Esophagus squamous epithelium (tissue), 5 donors: ENCODE measurements at places on chromosomes 7 and 10.

DNA sequence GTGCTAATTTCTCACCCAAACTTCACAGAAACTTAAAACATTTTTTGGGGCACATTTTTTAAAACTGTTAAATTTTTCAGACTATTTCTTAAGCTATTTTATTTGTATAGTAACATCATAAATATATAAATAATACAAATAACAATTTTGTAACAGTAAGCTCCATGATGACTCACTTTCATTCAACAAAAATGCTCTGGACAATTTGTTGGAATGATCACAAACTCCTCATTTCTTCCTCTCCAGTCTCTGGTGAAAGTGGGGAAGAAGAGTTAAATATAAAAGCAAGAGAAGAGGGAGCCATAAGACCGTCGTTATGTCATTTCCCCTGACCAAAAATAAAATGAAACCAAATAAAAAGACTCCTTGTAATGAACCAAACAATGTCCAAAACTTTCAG, 162.4 kb downstream of the AGMO start:
- DNase-seq: no peak

- no peak for DNase-seq
These were observed 827 bp upstream of the FASTK start for GRCh38 chr7:151081170-151082101.

- no peak for DNase-seq
These were observed 165.6 kb downstream of the ZEB1 start for GRCh38 chr10:31484431-31485135.

- DNase-seq: no peak
These were observed 249.7 kb downstream of the EMX2 start for GRCh38 chr10:117792214-117792613.

DNA sequence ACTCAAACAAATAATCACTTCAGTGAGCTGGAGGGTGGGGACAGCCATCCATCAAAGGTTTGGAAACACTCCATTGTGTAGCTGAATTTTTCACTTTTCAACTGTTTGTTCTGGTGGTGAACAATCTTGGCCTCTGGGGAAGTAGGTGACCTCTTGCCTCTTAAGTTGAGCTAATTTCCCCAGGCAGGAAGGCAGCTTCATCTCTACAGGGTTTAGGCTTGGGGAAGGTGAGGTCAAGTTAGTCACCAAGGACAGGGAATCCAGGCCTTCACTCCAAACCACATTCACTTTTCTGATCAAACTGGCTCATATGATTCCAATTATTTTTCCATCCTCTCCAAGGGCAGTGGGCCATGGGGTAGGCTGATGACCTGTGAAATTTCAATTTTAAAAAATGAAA, 138.3 kb upstream of the HABP2 start:
- no peak for DNase-seq

- no peak for DNase-seq
These were observed 30.8 kb downstream of the ACADSB start for GRCh38 chr10:123039632-123039930.

GRCh38 chr7:157436763-157437480, 100.1 kb downstream of the DNAJB6 start:
- DNase-seq: no peak

- no peak for DNase-seq
These were observed 593.5 kb upstream of the MGMT start for GRCh38 chr10:128873411-128874054.

DNA sequence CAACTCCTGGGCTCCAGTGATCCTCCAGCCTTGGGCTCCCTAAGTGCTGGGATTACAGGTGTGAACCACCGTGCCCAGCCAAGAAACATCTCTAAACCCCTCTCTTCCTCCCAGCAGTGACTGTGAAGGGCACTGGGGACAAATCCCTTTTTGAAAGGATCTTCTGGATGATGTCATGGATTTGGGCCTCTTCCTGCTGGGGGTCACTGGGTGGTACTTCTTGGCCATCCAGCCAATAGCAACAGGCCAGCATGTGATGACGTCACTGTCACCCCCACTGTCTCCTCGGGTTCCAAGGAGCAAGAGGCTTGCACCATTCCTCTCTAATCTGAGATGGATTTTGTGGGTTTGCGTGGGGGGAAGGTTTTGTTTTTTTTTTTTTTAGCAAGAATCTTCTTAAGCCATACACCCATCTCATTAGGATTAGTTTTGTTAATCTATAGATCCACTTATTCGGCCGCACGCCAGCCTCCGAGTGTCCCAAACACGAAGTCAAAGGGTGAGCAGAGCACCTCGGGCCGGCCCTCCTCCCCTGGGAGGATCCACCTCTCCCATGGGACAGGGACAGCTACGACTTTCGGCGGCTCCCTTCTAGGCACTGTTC, 29.4 kb upstream of the TNRC18 start:
- DNase-seq: no peak

DNA sequence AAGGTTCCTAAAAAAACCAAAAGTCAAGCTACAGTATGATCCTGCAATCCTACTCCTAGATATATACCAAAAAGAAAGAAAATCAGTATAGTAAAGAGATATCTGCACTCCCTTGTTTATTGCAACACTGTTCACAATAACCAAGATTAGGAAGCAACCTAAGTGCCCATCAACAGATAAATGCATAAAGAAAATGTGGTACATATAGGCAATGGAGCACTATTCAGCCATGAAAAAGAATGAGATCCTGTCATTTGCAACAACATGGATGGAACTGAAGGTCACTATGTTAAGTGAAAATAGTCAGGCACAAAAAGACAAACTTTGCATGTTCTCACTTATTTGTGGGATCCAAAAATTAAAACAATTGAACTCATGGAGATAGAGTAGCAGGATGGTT, 1159.5 kb upstream of the AUTS2 start:
- DNase-seq: no peak

DNA sequence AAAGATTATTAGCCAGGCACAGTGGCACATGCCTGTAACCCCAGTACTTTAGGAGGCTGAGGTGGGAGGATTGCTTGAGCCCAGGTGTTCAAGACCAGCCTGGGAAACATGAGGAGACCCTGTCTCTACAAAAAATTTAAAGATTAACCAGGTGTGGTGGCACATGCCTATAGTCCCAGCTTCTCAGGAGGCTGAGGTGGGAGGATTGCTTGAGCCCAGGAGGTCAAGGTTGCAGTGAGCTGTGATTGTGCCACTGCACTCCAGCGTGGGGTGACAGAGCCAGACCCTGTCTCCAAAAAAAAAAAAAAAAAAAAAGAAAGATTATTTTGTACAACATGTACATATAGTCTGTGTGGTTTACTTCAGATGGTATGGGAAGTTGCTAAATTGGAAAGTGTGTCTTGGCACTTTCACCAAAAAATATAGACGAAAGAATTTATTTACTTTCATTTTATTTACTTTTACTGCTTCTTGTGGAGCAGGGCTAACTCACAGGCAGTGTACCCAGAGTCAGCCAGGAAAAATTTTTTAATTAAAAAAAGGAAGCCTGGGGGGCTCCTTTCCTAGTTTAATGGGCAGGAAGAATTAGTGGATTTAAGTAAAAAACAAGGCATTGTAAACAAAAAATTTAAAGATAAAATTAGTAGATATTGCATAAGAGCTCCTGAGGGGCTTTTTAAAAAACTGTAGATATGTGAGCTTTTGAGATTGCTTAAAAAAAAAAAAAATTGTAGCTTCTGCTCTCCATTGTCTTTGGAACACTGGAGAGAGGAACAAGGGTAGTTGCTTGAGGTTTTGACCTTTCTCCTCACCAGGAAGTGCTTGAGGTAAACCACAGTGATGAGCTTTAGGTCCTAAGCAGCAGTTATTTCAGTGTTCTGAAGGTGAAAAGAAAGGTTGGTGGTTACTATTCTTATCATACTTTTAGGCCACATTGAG, 44.6 kb upstream of the VDAC2 start:
- no peak for DNase-seq

DNA sequence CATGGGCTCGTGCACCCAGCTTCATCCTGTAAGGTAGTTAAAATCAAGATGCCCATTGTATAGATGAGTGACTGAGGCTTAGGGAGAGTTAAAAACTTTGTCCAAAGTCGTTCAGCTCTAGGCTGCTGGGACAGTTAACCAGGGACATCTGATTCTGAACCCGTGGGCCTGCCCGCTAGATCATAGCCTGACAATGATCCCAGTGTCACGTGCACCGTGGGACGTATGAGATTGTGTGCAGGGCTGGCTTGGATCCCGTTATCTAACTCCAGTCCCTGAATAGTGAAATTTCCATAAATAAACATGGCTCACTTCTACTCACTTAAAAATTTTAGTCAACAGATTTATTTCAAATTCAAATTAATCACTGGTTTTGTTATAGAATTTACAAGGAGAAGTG, 24.9 kb downstream of the C10orf120 start:
- DNase-seq: no peak

DNA sequence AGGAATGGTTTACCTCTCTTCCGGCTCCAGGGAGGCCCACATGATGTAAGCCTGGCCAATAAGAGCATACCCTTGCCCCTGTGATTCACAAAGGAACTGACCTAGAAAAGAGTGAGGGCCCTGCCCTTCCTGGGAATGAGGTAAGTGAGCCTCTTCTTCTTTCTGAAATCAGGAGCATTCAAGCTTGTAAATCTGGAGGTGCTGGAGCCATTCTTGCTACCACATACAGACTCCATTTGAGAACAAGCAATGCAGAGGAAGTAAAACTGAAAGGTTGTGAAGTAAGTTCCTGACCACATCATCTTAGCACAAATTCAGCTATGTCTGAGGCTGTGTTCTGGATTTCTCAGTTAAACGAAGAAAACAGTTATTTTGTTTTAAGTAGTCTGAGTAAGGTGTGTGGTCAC, 132.2 kb downstream of the CD36 start:
- no peak for DNase-seq

- DNase-seq: no peak
These were observed 188.8 kb downstream of the ZNF438 start for GRCh38 chr10:30842894-30843293.

DNA sequence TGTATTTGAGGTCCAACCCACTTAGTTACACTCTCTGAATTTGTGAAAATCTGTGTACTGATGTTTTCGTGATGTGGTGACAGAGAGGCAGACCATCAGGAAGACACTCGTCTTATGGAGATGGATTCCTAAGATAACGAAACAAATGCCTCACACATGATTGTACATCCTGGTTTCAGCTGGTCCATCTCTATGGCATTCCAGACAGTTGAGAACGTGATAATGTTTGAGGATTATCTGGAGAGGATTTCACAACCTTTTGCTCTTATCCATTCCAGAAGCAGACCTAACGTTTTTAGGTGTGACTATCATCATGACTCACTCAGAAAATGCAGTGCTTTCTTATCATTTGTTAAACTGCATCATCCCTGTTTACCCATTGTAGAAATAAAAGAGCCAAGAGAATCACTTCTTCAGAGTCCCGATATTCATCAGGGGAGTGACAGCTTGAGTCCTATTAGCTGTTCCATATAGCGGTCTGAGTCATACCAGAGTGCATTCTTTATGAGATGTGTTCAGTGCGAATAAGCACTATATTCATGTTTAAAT, 74.5 kb downstream of the BMPER start:
- no peak for DNase-seq

- no peak for DNase-seq
These were observed 213.7 kb downstream of the GLI3 start for GRCh38 chr7:42023262-42023661.

GRCh38 chr7:150879345-150879744, 27.0 kb downstream of the AOC1 start:
- no peak for DNase-seq

DNA sequence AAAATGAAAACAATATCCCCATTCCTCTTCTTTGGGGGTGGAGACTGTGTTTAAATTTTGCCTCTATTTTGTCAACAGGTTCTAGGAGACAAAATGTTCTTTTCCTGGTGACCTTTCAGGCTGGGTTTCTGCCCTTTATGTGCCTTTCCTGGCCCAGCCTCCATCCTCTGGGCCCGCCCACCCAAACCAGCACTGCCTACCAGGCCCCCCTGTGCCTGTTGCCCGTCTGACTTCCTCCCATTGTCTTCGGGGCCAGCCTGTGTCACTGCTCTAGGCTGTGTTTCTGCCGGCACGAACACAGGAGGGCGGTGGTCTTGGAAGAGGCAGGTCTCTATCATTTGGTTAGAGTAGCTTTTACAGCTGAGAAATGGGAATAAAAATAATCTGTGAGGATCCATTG, 13.9 kb downstream of the TSPAN14 start:
- no peak for DNase-seq

- no peak for DNase-seq
These were observed 149.3 kb upstream of the SHH start for GRCh38 chr7:155961241-155962190.

DNA sequence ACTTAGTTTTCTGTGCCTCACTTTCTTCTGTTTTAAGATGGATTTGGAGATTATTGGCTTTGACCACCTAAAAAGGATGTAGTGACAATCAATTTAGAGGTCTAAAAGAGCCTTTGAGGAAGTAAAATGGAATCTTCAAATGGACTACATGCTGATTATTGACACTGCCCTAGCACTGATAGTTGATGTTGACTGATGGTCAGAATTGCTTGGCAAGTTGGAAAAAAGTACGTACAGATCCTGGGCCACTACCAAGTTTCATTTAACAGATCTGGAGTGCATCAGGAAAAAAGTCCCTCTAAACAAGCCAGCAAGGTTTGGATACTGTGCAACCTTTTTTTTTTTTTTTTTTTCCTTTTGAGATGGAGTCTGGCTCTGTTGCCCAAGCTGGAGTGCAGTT, 81.1 kb downstream of the TCF7L2 start:
- no peak for DNase-seq

DNA sequence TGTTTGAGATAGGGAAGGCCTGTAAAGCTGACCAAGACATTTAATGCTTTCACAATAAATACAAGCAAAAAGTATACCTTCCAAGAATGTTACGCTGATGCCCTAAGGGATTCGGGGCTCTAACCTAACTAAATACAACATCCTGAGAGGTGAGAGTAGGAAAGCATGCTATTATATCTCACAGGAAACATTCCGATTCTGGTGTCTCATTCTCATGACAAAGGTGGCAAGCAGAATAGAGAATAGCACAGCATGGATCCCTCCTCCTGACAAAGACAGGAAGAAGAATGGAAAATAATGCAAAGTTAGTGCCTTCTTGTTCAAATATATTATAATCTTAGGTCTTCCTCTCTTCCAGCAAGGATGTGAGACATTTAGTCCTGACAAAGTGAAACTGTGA, 504.3 kb downstream of the TFEC start:
- DNase-seq: no peak

- DNase-seq: no peak
These were observed 23.1 kb downstream of the KLF6 start for GRCh38 chr10:3761904-3762303.

DNA sequence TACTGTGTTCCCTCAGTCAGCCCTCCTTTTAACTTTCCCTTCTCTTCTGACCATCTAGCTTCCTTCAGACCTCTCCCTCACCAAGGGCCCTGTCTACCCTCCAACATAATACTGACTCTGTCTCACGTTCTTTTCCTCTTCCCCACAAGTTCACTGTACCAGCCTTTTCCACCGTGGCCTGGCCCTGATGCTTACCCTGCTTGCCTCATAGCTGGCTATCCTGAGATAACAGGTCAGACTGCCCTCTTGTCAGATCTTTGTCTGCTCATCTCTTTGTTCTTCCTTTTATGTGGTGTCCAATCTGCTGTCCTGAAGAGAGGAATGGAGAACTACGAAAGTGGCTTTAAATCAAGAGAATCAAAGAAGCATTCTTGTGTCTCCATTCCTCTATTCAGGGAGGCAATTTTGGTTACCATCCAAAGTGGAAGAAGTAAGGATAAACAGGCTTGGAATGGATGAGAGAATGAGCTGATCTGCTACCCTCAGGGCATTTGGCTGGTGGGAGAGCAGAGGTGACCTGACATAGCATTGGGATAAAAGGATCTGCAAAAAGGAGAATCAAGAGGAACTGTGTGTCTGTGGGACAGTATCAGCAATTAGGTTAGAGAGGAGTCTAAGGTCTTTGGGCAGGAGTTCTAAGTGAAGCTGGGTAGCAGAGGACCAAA, 8.1 kb downstream of the BTAF1 start:
- no peak for DNase-seq

- DNase-seq: no peak
These were observed 185.1 kb upstream of the KLF6 start for GRCh38 chr10:3969876-3970666.
